ENCODE measurements at places on chromosomes 6 and 20.

GRCh38 chr6:110408901-110409300, 6.5 kb downstream of the DDO start:
- no peak for DNase-seq

- no peak for DNase-seq
These were observed 57.2 kb upstream of the F13A1 start for GRCh38 chr6:6377621-6378020.

GRCh38 chr6:167581637-167582036, 245.1 kb upstream of the AFDN start:
- DNase-seq, result no peak

GRCh38 chr20:43102394-43102793, 87.3 kb downstream of the PTPRT start:
- no peak for DNase-seq

GRCh38 chr6:72977114-72977513, 248.2 kb downstream of the KHDC1L start:
- DNase-seq, result no peak

- no peak for DNase-seq
These were observed 91.4 kb downstream of the CDH26 start for GRCh38 chr20:60049601-60050000.

DNA sequence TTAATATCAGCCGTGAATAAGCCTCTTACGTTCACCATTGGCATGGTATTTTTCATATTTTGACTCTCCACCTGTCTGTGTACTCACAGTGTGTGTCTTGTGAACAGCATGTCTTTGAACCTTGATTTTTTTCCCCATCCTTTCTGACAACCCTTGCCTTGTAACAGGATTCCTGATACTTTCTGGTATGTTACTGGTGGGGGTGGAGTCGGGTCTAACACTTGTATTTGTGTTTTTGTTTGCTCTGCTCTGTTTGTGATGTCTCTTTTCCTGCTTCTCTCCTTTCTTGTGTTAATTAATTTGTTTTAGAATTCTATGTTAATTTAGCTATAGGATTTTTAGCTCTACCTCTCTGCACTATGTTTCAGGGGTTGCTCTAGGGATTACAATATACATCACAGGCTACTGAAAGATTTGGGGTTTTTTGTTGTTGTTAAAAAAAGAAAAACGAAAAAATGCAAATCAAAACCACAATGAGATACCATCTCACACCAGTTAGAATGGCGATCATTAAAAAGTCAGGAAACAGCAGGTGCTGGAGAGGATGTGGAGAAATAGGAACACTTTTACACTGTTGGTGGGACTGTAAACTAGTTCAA, 245.1 kb downstream of the CDH4 start:
- DNase-seq, result no peak

GRCh38 chr6:157229713-157230112, 93.6 kb downstream of the TMEM242 start:
- no peak for DNase-seq

DNA sequence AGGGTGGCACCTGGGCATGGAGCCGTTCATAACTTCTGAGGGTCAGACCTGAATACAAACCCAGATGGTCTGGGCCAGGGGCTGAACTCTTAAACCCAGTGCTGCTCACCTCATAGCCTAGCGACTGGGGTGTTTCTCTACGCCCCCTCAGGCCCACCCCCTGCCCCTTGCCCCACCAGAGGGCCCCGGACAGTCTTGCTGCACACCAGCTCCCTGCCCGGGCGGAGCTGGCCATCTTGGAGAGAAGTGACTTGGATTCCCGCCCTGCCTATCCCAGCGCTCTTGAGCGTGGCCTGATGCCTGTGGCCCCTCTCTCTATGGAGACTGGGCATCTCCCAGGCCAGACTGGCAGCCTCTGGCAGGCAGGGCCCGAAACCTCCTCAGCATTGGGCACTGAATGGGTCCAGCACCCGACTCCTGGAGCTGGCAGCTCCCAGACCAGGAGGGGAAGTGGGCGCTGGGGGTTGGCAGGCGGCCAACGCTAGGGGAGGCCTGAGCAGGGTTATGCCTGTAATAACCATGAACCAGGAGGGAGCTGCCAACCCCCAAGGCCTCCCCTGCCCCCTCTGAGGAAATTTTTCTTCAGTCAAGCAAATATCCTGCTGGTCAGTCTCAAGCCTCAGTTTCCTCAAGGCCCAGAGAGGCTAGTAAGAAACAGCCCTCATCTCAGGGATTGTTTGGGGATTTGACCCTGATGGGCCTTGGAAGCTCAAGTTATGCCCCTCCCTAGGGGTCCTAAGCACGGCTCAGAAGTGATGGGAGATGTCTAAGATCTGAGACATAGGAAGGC, 169.5 kb downstream of the VEGFA start:
- no peak for DNase-seq

DNA sequence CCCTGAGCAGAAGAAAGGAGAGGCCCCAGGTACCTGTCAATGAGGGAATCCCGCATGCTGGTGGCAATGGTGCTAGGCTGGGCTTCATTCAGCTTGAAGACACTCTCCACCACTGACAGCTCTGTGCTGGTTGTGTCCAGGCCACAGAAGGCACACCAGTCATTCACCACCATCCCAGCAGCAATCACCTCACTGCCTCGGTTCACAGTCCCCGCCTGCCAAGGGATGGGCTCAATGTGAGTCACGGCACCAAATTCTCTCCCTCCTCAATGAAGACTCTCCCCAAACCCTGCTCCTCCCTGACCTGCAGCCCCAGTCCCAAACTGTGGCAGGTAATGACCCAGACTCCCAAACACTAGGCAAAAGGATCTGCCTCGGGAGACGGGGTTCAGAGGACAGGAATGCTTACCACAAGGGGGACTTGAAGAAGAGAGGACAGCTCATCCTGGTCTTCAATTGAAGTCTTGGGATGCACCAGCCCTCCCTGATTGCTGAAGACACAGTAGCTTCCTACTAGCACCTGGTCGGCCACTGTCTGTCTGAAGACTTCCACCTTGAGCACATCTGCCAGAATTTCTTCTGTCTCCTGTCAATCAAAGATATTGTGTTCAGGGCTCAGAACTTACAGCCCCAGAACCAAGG, 1.7 kb upstream of the MMP24OS start:
- DNase-seq, result no peak

DNA sequence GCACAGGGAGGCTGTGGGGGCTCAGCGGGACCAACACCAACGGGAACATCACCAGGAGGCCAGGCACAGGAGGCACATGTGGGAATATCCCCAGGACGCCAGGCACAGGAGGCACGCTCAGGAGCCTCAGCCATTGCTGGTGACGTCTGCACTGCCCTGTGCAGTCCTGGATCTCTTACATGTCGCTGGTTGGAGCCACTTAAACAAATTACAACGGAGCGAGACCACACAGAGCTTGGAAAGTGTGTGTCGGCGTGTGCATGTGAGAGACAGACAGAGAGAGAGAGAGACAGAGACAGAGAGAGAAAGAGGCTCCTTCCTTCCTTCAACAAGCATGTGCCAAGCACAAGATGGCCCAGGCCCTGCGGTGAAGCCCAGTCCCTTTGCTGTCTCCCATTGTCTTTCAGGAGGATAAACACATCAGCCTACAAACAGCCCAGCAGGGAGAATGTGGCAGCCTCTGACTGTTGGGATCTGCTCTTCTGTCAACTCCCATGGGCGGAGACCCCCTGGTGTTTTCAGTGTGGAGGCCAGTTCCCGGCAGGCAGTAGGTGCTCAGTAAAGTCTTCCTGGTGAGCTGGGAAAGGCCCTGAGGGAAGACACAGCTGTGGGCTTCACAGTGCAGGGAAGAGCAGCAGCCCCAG, 112.7 kb upstream of the THBS2 start:
- no peak for DNase-seq

DNA sequence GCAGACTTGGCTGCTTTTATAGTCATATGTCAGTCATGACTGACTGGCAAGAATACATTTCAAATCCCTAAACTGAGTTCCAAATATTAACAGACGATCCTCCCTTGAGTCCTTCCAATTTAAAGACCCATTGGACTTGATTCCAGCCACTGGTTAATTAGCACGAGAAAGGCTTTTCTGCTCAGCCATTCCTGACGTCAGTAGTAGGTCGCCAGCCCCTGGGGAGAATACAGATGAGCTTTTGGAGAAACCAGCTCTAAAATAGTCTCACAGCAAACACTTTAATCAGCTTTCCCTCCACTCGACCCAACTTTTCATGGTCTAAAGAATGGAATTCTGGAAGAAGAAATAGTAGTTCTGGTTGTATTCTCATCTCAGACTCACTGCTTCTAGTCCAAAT, 91.6 kb downstream of the SLC22A3 start:
- DNase-seq, result no peak

DNA sequence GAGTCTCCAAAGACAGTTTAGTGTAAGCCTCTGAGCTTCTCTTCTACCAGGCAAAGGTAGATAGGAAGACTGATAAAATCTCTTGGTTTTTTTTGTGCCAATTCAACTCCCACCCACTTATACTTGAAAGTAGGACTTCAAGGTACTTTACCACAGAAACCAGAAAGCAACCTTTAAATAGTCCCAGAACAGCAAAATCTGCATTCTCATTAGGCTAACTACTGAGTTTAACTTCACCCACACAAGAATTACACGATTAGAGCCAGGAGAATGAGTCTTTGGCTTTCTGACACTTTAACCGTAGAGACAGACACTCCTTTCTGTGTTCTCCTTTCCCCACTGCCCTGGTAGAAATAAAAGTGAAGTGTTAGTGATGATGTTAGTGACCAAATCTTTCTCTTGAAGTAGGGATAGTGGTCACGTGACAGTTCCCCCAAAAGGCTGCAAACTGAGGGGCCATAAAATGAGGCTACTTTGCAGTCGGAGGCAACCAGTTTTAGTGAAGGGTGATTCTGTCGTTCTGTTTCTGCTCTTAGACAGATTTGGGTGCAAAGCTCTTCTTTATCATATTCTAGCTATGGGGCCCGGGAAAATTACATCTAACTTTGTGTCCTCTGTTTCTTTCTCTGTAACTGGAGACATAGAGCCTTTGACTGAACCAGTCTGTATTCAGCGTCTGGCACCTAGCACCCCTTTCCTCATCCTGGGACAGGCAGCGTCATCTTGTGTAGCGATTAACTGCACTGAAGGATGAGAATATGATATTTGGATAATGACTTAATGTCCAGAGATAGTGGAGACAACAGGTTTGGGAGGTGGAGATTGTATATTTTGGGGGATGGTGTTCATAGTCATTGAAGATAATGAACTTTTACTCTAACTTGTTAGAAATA, 206.4 kb upstream of the CITED2 start:
- no peak for DNase-seq

GRCh38 chr6:64685401-64685800, 1021.6 kb downstream of the EYS start:
- no peak for DNase-seq

DNA sequence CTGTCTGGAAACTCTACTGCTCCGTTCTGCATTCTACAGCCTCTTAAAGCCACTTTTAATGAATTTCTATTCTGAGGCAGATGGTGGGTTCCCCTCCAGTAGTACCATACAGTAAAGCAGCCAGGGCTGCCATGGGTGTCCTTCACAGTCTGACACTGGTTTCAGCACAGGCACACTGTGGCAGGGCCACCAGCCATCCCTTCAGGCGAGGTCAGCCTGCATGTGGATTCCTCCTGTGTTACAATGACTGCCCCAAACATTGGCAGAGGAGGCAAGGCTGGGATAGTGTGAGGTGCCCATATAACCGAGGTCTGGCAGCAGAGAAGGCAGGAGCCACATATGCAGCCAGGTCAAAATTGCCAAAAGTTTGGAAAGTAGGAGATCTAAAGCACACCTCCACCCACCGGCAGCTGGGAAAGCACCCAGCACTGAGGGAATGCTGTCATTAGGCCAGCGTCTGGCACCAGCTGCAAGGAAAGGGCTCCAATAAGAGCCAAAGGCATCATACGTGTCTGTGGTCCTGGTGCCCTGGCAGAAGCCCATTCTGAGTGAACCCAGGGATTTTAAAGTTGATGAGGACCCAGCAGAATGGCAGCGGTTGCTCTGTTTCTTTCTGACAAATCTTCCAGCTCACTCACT, 24.0 kb downstream of the STK35 start:
- DNase-seq, result no peak

GRCh38 chr6:147366290-147366689, 142.2 kb upstream of the SAMD5 start:
- DNase-seq, result no peak

DNA sequence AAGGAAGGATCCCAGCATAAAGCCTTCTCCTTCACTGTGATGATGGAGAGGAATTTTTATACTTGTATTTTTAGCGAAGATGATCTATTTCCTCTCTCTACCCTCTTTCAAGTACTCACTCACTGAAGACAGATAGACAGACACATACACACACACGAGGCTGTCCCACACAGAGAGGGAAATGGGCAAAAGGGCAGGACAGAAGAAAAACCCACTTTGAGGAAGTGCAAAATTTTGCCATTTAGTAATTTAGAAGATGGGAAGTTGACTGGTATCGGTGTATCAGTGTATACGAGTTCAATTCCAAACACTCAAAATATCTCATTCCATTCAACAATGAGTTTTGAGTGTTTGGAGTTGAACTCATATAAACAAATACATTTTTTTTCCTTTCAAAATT, 30.9 kb downstream of the HEBP2 start:
- no peak for DNase-seq

DNA sequence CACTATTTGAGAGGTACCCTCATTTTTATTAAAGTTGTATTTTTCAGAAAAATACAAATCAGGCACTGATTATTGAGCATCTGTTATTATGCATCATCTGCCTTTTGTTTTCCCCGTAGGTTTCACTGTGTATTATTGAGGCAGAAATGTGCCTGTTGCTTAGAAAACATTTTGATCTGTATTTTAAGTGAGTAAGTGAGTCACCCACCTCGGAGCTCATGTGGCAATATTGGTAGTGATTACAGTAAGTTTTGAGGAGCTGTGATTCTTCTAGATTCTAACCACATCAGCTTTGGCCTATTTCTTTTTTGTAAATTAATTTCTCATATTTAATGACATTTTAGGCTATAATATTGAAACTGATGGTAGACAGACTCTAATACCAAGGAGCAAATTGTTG, 59.6 kb upstream of the LAMP5 start:
- no peak for DNase-seq

Data from activated T-helper 1 cell treated with Interleukin-2 at 50 U/mL for 16 hours (primary cell).